ENCODE measurements at places on chromosomes 6 and 20.

GRCh38 chr6:16334671-16335070, 96.3 kb downstream of the GMPR start:
- no peak for DNase-seq

- DNase-seq: peak; percentile 87
These were observed 291.2 kb upstream of the ADGRB3 start for GRCh38 chr6:68343901-68344300.

DNA sequence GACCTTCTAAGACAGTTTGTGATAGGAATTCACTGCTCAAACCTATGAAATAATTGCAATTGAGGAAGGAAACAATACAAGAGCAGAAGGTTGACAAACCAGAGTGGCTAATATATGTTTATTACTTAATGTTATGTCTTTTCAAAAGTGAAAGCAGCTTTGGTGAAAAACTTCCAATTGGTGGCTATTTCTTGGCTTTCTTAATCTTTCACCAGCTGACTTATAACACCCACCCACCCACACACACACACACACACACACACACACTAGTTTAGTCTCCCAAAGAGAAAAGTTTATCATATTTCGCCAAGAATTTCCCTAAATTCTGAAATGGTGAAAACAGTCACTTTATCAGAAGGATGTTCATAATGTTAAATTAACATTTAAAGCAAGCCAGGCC, 583.5 kb downstream of the EYS start:
- DNase-seq: no peak

DNA sequence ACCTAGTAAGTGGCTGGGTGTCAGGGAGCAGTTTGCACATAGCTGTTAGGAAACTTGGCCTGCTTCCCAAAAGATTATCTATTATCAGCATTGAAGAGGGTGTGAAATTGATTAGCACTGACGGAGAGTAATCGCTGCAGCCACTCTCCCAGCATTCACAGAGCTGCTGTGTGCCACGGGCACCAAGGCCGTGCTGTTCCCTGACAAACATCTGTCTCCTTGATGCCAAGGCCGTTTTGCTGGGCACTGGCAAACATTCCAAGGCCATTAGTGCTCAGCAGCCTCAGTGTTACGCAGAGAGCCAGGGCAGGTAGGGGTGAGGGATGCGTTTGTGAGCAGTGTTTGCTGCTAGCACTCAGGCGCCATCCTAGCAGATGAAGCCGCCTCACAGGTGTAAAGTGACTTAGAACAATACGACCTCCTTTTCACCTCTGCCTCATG, 57.7 kb upstream of the VSTM2L start:
- peak; percentile 38 for DNase-seq

- DNase-seq: no peak
These were observed 275.9 kb downstream of the SAMD5 start for GRCh38 chr6:147784371-147784770.

DNA sequence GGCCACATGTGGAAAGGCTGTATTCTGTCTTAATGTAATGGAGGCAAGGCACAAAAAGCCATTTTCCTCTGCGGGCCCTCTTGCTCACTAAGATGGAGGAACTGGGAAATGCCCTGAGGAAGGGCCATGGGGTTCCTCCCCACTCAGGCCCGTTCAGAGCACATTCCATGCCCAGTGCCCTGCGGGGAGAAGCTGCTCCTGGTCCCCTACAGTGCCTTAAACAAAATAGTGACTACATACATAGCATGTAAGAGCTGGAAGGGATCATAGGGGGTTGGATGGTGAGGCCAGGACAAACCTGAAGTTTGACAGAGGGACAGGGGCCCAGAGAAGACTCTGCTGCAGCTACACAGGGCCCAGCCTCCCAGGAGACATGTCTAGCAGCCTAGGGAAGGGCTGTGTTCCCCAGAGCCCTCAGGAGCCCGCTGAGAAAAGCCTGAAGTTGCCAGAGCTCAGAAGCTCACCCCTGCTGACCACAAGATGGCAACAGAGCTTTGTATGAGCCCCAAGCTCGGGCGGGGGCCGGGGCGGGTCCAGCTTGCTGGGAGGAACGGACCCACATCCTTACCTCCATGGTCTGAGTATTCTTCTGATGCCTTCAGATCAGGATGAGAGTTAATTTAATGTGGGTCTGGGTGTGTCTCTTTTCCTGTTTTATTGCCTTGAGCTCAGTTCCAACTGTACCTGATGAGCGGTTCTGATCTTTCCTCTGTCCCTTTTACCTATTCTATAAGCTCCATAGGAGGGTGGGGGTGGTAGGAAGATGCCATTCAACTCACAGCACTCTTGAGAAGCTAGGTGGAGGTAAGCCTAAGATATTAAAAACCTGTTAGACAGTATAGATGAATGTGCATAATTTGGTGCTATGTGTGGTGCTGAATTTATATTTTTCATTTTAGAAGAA, 242.9 kb downstream of the CDC5L start:
- peak; percentile 93 for DNase-seq

DNA sequence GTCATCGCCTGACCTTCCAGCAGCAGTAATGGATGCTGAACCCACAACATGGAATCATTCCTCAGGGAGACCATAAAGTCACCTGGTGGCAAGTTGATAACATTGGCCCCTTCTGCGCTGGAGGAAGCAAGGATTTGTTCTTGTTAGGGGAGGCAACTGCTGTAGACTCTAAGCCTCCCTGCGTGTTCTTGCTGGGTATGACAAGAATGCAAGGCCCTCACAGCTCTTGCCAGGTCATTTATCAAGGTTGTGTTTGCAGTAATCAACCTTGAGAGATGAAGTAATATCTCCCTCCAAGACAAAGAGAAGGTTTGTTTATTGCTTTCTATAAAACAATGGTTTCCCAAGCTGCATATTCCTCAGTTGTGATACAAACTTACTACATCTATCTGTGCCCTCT, 80.9 kb downstream of the PERP start:
- no peak for DNase-seq

- no peak for DNase-seq
These were observed 37.3 kb downstream of the ADGRG6 start for GRCh38 chr6:142339113-142339512.

GRCh38 chr20:57474205-57474604, 50.7 kb downstream of the CTCFL start:
- no peak for DNase-seq

GRCh38 chr6:4910037-4910760, 93.6 kb downstream of the RPP40 start:
- peak; percentile 6 for DNase-seq

DNA sequence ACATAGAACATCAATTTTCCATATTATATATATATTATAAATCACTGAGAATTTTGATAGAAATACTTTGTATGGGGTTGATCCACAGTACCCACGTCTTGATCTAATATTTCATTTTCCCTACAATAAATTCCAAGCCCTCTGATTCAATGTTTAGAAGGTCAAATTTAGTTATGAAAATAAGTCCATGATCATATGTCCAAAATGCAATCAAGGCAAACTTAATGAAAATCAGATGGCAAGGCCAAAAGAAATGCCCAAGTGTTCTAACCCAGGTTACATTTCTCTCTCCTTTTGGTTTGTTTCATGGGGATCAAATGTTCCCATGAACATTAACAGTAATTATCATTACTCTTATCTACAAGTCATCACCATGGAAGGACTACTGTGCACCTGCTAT, 203.8 kb downstream of the KIF16B start:
- no peak for DNase-seq

- DNase-seq: no peak
These were observed 113.0 kb downstream of the MANEA start for GRCh38 chr6:95690328-95690727.

GRCh38 chr20:35173576-35174192, 1.8 kb downstream of the PROCR start:
- DNase-seq: no peak

DNA sequence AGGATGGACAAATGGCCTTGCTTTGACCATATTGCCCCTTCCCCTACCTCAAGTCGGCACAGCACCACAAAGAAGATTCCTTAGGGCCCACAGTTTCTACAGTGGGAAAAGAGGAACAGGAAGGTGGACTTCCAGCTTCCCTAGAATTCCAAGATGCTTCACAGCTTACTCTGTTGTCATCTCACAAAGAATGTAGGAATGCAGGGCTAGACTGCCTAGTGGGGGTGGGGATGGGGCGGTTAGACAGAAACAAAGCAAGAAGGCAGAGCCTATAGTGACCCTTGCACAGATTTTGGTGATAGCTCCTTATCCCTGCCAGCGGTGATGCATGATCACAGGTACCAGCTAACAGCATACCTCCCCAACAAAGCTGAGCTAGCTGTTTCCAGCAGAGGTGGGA, 607.6 kb upstream of the MAN1A1 start:
- DNase-seq: no peak

- DNase-seq: no peak
These were observed 151.1 kb downstream of the KHDC1L start for GRCh38 chr6:73074175-73074574.

DNA sequence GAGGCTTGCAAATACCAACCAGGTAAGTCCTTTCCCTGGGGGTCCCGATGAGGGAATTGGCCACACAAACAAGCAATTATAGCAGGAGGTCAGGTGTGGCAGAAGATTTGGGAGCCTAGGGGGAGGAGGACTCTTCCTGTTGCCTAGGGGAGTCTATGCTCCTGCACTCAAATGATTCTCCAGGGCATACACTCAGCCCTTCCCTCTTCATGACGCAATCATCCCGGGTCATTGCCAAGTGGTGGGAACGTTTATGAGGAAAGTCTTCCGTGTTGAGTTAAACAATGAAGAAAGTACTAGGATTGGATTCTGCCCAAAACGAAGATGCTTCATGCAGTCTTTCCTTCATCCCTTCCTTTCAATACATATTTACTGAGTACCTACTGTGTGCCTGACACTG, 186.5 kb upstream of the TSHZ2 start:
- DNase-seq: no peak

DNA sequence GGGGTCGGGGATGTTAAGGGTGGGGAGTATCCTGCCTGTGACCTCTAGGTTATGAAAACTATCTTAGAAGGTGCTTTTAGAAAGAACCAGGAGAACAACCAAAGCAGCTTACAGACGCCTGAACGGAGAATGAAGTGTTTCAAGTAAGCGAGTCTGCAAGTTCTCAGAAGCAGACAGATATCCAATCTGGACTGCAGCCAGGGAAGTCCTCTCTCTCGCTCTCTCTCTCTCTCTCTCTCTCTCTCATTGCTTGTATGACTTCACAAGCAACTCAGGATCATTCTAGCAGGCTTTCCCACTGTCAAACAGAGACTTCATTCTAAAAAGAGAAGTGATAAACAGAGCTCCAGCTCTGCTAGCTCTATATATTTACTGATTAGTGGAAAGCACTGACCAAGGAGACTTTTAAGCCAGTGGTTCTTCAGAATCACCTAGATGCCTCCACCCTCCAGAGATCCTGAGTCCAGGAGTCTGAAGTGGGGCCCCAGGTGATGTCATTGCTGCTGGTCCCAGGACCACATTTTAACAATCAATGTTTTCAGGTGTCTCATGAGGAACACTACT, 6.0 kb downstream of the TCF21 start:
- DNase-seq: no peak

Measured in SJCRH30 (cell line).